Cerebellar nuclear complex (tissue), 1 donor: ENCODE measurements at places on chromosomes 3 and 15.

- no peak for DNase-seq
These were observed 4.8 kb downstream of the KLF13 start for GRCh38 chr15:31331389-31331788.

GRCh38 chr3:73319179-73319769, 257.8 kb downstream of the EBLN2 start:
- DNase-seq = no peak

GRCh38 chr15:54273928-54274327, 295.7 kb downstream of the UNC13C start:
- DNase-seq = no peak

DNA sequence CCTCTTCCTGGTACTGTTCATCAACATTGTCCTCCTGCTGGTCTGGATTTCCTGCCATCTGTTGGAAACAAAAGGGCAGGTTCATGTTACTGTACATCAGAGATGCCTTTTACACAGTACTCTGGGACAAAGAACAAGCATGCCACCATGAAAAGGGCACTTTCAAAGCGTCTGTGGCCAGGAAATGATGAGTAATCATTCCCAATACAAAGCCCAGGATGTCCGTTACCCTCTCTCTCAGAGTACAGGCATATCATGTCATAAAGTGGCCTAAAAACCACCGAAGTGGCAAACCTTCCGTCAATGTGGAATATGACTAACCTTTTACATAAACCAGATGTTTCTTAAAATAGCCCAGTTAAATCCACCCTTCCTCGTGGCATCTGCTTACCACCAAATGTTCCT, 71.2 kb downstream of the GOLIM4 start:
- DNase-seq = no peak

- no peak for DNase-seq
These were observed 136.2 kb downstream of the ITPR1 start for GRCh38 chr3:4629095-4630007.

- no peak for DNase-seq
These were observed 21.7 kb downstream of the RARRES1 start for GRCh38 chr3:158710601-158711000.

- no peak for DNase-seq
These were observed 70.7 kb downstream of the C3orf70 start for GRCh38 chr3:185082149-185082548.

GRCh38 chr3:116281313-116282143, 163.8 kb downstream of the LSAMP start:
- DNase-seq = no peak

- DNase-seq = no peak
These were observed 144.2 kb downstream of the PDCD6IP start for GRCh38 chr3:33942483-33943150.

GRCh38 chr3:55720614-55721013, 233.5 kb upstream of the WNT5A start:
- no peak for DNase-seq

DNA sequence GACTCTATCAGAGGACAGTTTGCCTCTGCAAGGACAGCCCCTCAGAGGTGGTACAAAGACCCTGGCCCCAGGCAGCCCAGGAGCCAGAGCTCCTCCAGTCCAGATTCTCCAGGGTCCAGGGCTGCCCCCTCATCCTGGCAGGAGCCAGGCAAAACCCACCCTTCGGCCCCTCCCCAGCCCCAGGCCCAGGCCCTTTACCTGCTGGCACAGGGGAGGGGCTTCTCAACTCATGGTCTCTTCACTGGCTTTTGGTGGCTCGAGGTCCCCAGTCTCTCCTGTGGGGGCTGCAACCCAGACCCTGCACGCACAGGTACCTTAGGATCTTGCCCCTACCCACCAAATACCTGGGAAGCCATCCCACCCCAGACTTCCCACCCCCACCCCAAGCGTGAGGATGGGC, 8.5 kb downstream of the NEIL1 start:
- no peak for DNase-seq

GRCh38 chr3:123914829-123915228, 30.7 kb upstream of the MYLK start:
- no peak for DNase-seq

DNA sequence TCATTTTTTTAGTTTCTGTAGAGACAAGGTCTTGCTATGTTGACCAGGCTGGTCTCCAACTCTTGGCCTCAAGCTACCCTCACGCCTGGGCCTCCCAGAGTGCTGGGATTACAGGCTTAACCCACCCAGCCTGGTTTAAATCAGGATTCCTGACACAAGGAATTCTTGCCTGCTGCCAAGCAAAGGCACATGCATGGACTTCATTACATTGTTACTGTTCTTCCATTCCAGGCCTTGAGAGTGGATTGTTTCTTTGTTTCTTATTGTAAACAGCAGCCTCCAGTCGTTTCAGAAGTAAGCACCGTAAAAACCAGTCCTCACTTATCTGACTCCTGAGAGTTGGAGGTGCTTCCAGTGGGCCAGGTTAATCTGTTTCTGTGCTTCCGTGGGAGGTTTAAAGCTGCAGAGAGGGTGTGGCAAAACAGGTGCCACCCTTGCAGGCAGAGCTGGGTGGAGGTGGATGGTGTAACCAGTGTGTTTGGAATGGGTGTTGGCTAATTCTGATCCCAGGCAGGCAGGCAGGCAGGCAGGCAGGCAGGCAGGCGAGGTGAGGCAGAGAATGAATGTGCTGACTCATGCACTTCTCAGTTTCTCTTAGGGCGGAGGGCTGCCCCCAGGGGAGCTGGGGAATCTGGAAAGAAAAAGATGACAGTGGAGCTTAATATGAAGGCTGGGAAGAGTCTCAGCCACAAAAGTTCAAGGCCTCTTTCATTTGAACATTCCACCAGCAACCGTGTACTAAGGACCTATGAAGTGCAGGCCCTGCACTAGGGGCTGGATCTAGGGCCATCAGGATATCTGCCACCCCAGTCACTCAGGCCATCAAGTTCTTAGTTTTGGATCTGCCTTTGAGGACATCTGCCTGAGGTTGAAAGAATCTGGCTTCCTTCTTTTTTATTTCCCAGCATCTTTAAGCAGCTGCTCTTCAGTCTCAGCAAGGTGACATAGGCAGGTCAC, 37.0 kb upstream of the CDCP1 start:
- DNase-seq = no peak

GRCh38 chr3:138937690-138938055, 9.3 kb downstream of the FOXL2 start:
- no peak for DNase-seq

GRCh38 chr3:137695351-137695750, 68.8 kb upstream of the SOX14 start:
- no peak for DNase-seq

GRCh38 chr3:8724108-8724752, 9.4 kb upstream of the CAV3 start:
- no peak for DNase-seq
